A549 treated with CORT108297 at 1 μM for 4 hours (cell line): ENCODE measurements at places on chromosomes 2 and 18. TPM values are rescaled to one million over a fixed set of nuclear protein-coding genes. Genes with fewer than 3 reads are reported as not detected.

HOXD13 gene
- 0.16 to 0.27 TPM (median 0.23 TPM) in 5 replicates for total RNA-seq

SALL3 gene
- not detected in 5 replicates for total RNA-seq

LIMS4 gene
- 0.29 to 1.3 TPM (median 0.87 TPM) in 5 replicates for total RNA-seq

PRKD3 gene
- 8.5 to 14.0 TPM (median 11.7 TPM) in 5 replicates for total RNA-seq

CXCR2 gene
- 0.03 to 0.05 TPM in 2 of 5 replicates, not detected in the others for total RNA-seq

WDR12 gene
- 62.8 to 81.5 TPM (median 75.4 TPM) in 5 replicates for total RNA-seq

SLC4A3 gene
- total RNA-seq: 2.5 to 4.1 TPM (median 3.1 TPM) in 5 replicates

SLC9A4 gene
- total RNA-seq: not detected in 5 replicates
